ENCODE measurements at places on chromosomes 1 and 21.

DNA sequence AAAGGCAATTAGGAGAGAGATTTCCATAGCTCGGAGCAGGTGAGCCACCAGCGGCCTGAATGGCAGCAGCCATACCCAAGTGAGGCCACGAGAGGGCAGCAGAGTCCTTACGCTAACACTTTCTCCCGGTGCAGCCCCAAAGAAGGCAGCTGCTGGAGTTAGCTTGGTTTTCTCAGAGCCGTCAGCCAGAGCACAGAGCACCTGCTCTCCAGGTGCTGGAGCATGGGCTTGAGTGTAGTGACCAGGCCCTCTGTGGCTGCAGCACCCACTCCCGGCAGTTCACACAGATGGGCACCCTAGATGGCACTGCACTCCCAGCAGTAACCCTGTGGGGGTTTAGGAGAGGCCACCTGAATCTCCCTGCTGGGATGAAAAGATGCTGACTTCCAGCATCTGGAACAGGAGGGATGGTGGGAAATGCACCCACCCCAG lies 45.8 kb downstream of the TMCC2 start:
- DNase-seq: peak; percentile 82

- no peak for DNase-seq
These were observed 68.5 kb downstream of the RBM11 start for GRCh38 chr21:14284481-14284880.

DNA sequence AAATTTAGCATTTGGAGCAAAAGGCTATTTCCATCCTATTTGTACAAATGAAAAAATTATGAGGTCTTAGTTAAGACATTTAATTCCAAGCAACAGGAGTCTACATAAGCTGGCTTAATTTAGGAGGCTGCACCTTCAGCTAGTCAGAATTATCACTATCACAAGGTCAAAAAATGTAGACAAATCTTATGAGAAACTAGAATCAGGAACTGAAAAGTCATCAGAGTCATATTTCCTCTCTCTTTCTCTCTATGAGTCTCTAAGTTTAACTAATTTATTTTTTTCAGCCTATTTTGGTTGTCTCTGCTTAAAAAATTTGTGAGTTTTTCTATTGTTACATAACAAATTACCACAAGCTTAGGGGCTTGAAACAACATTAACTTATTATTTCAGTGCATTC lies 807.1 kb upstream of the PRMT6 start:
- DNase-seq: no peak

DNA sequence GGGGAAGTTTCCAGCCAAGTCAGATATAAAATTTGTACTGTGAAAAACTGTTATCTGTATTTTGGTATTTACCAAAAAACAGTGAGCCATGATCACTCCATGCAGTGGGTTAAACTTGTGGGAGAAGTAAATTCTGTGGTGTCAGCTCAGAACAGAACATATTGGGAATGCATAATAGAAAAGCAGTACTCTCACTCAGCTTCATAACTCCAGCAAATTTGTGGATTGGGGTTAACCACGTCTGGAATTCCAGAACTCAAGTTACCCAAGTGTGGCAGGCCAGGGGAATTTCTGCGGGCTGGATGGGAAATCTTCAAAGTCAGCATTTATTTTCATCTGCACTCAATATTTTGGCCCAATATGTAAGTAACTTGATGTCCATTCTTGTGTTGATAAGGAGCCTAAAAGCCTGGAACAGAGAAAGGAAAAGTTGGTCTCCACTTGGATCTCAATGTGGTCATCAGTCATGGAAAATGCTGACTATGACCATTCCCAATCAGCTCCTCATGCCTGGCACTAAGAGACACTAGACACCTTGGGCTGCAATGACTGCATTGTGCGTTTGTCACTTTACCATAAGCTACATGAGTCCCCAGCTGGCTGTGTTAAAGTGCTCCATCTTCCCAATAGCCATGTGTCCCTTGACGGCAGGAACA lies 39.1 kb upstream of the ENAH start:
- peak; percentile 70 for DNase-seq

DNA sequence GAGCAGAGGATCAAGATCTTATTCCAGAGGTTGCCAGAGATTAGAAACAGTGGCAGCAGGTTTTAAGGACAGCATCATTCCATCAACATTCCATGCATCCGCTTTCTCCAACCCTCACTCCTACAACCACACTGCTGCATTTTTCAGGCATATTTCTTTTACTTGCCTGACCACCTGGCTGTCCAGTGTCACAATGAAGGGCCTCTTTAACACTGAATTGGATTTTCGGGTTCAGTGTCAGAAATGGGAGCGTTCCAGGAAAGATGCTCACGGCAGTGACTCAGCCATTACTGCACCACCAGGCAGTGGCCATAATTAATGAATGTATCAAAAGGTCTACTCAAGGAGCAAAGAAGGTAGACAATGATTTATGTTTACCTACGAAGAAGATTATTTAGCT lies 200.4 kb upstream of the ESRRG start:
- no peak for DNase-seq

All from fibroblast of pulmonary artery (primary cell).